ENCODE measurements at places on chromosomes 1 and 21.

GRCh38 chr1:28196330-28196729 is 19.8 kb upstream of the PTAFR start:
- DNase-seq, result no peak

DNA sequence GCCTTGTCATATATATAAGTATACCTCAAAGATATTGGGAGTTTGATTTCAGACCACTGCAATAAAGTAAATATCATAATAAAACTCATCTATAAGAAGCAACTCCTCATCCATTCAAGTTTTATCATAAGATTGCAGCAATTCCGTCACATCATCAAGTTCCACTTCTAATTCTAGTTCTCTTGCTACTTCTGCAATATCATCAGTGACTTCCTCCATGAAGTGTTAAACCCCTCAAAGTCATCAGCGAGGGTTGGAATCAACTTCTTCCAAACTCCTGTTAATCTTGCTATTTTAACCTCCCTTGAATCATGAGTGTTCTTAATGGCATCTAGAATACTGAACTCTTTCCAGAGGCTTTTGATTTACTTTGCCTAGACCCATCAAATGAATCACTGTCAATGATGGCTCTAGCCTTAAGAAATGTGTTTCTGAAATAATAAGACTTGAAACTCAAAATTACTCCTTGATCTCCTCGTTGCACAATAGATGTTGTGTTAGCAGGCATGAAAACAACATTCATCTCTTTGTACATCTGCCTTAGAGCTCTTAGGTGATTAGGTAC is 88.3 kb downstream of the RPE65 start:
- DNase-seq, result no peak

GRCh38 chr21:46325073-46325912 is 1.3 kb downstream of the PCNT start:
- peak; percentile 16 for DNase-seq

DNA sequence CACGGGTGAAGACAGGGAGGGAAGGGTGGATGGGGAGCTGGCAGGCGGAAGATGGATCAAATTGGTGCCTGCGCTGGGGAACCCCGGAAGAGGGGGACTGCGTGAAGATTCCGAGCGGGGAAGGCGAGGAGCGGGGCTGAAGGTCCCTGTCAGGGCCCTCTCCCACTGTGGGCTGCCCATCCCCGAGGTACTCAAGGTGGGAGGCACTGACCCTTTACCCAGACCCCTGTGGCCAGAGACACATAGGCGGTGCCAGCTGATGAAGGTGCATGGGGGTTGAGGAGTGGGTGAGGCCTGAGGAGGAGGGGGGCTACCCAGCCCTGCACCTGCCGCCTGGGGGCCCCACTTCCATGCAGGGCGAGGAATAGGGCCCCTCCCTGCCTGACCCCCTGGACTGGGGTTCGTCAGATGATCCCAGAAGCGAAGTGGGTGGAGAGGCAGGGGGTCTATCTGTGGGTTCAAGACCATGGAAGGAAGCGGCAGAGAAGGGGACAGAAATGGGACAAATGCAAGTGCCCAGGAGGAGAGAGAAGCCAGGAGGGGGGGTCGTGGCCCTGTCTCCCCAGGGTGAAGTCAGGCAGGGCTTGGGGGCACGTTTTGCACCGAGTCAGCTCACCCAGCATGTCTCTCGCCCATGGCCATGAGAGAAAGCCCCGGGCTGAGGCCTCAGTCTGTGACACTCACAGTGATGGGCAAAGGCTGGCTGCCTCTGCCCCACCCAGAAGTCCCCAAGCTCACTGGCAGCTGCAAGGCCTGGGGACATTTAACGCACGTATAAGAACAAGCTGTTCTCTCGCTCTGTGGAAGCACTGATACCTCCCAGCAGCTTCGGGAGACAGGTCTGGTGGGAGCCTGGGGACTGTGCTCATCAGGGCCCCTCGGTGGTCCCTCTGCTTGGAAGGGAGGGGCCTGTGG is 7.0 kb upstream of the MMEL1 start:
- DNase-seq, result no peak

DNA sequence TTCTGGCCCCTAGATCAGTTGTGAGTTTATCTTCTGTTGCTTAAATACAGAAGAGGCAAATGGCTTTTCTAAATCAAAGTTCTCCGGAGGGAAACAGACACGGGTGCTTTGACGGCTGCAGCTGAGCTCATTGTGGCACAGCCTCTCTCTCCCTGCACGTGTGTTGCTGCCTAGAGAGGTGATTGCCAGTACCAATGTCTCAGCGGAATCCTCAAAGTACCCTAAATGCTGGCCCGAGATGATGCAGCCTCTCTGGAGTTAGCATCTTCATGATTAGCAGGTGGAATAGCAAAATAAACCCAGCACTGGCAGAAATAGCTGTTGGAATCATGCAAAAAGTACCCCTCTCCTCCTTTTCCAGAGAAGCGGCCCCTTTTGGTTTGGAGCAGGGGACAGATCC is 192.2 kb downstream of the PRDM2 start:
- no peak for DNase-seq

DNA sequence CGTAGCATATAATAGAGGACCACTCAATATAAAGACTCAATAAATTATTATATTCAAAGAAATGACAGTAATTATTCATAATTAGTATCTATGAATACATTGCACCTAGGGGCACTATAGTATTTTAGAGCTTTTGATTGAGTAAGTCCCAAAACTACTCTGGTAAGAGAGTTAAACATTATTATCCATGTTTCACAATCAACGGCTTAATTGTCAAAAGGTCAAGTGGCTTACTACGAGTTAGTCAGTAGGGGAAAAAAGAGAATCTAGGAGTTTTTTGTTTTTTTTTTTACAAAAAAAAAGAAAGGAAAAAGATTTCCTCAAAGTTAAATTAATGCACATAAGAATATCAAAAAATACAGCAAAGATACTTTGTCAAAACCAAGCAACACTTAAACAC is 20.4 kb upstream of the LAMC1 start:
- DNase-seq, result no peak

DNA sequence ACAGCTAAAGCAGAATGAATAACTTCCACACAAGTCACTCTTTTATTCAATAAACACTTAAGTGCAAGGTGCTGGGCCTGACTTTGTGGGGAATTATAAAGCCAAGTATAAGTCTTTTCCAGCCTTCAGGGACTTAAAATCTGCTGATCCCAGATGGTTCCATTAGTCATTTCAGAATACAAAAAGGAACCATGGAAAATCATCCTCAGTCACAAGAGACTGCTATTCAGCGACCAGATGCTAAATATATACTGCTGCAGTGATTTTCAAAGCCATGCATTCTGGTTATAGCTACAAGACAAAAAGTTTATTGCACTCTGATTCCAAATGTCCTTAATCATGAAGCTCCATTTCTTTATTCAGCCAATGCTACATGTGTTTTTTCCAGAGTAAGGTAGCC is 25.7 kb downstream of the GLMN start:
- DNase-seq, result no peak

- no peak for DNase-seq
Measured at GRCh38 chr1:204041232-204041767, 31.6 kb upstream of the SOX13 start.
